ENCODE measurements at places on chromosomes 13 and 19.

DNA sequence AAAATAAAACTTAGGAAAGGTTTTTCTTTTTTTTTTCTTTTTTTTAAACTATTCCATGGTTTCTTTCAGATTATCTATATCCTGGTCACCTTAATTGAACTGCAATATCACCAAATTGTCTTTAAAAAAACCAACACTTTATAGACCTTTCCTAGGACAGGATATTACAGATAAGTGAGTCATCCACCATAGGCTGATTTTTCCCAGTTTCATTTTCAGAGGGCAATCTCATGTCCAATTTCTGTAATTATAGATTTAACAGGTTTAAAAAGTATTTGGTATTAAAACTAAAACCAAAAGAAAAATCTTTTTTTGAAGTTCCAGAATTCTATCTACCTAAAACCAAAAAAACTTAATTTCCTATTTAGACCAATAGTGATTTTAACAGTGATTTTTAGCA lies 13.2 kb downstream of the SPART start:
- no peak for DNase-seq

DNA sequence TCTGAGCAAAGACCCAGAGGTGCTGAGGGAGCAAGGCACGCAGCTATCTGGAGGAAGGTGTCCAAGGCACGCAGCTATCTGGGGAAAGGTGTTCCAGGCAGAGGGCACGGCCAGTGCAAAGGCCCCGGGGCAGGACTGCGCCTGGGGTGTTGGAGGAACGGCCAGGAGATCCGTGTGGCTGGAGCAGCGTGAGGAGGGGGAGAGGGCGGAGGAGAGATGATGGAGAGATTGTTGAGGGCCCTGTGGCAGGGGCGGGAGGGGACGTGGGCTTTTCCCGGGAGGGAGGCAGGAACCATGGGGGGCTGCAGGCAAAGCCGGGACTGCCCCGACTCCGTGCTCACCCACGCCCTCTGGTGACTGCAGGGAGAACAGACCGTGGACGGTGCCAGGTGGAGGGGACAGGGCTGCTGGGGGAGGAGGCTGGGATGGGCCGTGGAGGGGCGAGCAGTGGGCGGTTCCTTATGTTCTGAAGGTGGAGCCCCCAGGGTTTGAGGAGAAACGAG lies 13.3 kb upstream of the MISP start:
- DNase-seq, result no peak

GRCh38 chr13:80012251-80012650 lies 328.7 kb downstream of the SPRY2 start:
- no peak for DNase-seq

DNA sequence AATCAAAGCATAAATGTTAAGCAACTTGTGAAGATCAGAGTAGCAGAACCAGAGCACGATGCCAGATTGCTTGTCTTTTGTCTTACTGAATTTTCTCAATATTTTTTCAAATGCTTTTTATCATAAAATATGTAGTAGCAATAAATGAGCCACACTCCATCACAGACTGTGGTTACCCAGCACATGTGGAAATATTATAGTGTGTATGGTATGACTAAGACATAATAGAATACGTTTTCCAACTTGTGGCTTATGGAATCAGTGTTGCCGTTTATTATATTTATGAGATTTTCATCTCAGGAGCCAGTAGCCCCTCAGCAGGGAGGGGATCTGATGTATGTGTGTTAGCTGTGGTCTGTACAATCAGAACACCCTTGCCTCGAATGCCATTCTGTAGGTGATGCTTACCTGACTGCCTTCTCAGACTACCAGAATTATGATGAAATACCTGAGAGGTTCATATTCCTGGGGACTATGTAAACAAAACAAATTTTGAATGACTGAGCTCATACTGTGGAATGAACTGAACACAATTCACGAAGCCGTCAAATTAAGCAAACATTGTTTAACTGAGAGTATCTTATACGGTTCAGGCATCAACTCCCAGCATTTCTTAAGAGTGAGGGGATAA lies 1.9 kb downstream of the SCEL start:
- DNase-seq, result no peak

GRCh38 chr19:14672188-14672872 lies 2.3 kb downstream of the ADGRE3 start:
- DNase-seq, result no peak

- DNase-seq, result no peak
These were observed 153.1 kb downstream of the FGF9 start for GRCh38 chr13:21823949-21824348.

DNA sequence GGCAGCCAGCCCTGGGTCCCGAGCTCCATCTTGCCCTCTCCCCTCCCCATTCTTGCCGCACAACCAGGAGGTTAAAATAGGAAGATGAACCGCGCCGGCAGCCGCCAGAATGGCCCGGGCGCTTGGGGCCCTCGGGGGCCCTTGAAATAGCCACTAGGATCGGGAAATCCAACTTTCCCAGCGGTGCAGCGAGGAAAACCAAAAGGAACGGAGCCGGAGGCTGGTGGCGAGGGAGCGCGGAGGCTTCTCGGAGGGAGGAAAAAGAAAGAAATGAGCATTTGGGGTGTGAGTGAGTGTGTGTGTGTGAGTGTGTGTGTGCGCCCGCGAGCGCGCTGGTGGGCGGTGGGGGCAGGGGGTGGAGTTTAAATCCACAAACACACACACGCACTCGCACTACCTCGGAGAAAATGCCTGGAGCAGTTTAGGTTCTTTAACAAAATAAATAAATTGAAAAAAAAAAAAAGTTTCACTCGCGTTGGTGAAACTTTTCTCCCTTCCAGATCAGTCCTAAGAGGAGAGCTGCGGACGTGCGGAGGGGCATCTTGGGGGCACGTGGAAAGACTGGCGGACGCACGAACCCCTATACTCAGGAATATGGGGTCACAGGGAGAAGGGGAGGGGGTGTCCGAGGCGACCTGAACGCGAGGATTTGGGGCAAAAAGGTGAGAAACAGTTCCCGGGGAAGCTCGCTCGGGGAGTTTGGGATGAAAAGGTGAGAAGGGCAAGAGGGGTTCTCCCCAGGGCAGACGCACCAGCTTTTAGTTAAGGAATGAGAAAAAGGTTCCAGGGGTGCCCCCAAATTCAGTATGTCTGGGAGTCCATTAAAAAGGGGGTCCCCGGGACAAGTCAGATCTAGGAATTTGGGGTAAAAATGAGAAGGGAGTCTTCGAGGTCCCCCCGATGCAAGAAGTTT lies 1.3 kb downstream of the RFX2 start:
- no peak for DNase-seq

GRCh38 chr19:50632151-50632835 lies 7.4 kb downstream of the SYT3 start:
- no peak for DNase-seq

GRCh38 chr13:111899714-111900389 lies 167.1 kb upstream of the SOX1 start:
- no peak for DNase-seq

- no peak for DNase-seq
These were observed 10.3 kb downstream of the ZNF574 start for GRCh38 chr19:42086188-42086736.

DNA sequence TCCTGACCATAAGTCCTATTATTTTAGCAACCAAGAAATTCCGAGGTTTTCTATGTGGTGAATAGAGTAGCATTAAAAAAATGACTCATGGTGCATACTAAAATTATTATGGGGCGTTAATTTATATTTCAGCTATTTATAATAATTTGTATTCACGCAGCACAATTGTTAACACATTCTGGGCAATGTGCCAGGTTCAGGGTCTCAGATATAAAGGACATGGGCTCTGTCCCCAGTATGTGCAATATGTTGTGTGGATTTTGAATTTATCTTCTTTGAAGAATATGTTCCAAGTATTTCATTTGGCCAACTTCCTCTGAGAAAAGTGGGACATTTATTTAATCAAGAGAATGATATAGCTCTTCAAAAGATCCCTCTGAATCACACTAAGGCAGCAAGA lies 1434.7 kb upstream of the PRR20A start:
- no peak for DNase-seq

GRCh38 chr13:113045251-113046127 lies 60.1 kb upstream of the F7 start:
- no peak for DNase-seq

DNA sequence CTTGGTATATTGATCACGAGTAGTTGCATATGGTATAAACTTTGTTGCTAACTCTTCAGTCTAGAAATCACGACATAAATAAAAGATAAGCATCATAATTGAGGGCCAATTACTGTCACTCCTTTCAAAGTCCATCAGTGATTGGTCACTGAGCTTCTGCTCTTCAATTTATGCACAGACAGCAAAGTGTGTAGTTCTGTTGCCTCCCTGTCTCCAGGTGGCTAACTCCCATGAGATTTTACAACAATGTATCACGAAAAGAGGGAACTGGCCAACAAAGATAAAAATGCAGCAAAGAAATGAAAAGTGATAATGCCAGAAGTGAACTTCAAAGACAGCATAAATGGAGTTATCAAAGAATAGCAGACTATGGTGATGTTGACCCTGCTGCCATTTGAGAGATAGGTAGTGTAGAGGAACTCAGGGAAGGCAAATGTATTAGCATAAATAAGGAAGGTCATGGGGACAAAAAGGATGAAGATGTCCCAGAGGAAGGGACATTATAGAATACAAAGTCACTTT lies 12.7 kb upstream of the TNFSF14 start:
- no peak for DNase-seq
